Right ventricle myocardium superior (tissue), 1 donor: ENCODE measurements at places on chromosomes 3 and 15.

DNA sequence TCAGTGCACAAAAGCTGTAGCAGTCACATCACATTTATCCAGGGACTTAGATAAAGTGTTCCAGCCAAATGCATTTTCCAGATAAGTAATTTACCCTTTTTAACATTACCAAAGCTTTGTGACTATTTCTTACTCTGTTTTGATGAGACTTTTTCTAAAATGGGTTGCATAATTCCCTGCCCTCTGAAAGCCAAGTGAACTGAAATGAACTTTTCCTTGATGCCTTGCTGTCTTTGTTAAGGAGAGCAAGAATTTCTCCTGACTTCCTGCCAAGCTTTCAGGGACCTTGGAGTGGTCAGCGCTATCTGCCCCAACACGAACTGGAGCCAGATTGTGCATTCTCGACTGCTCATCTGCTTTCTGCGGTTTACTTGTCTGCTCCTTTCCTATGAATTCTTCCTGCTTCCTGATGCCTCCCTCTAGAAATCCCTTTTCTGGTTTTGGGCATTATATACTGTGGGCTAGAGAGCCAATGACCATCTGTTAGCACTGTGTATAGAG is 34.8 kb downstream of the EIF4E3 start:
- no peak for DNase-seq

- DNase-seq: no peak
Observed at GRCh38 chr15:100867433-100867832, 12.2 kb upstream of the ALDH1A3 start.

DNA sequence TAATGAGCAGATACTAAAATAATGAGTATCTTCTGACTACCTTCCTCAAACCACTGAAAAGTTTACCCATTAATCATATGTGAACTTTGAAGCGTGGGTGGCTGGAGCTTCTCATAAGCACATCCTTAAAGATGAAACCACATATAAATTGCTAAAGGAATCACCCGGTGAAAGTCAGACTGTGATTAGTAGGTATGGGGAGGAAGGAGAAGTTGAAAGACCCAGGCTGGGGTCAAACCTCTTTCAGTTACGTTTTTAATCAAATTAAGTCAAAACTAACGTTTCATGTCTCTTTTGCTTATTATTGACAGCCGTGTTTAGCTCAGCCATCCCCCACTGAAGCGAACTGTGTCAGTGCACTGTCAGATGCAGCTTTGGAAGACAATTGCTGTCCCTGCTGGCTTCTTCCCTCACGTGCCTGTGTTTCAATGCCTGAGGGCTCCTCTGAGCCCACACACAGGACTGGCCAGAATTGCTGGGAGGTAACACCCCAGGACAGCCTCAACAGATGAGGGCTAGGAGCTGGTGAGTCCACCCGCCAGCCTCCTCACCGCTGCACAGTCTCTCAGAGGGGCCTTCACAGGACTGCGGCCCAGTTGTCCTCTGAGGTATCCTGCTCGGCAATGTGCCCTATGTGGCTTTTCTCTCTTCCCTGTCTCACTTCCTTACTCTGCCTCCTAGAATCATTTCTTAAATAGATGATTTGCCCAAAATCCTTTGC is 29.3 kb upstream of the SH3BP5 start:
- no peak for DNase-seq

- DNase-seq: no peak
Observed at GRCh38 chr3:102225407-102226132, 209.2 kb upstream of the ZPLD1 start.

DNA sequence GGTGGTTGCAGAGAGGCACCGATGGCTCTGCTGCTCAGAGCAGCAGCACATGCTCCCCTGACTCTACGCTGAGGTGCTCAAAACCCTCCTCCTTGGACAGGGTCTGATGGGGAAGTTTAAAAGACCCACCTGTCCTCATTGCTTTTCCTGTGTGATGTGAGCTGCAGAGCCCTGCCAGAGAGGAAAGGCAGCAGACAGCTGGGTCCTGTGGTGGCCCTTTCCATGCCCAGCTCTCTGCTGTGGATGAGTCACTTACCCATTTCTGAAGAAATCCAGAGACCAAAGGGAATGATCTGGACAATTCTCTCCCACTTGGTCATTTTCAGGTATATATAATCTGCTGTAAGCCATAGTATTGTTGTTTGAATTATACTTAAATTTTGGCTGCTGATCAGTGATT is 121.7 kb downstream of the CHDH start:
- no peak for DNase-seq
